NCI-H748 treated with DMSO at 0.1 percent for 48 hours (cell line): ENCODE measurements at places on chromosomes 2 and 18.

GRCh38 chr2:120313695-120314615 lies 32.0 kb upstream of the INHBB start:
- DNase-seq, result no peak

DNA sequence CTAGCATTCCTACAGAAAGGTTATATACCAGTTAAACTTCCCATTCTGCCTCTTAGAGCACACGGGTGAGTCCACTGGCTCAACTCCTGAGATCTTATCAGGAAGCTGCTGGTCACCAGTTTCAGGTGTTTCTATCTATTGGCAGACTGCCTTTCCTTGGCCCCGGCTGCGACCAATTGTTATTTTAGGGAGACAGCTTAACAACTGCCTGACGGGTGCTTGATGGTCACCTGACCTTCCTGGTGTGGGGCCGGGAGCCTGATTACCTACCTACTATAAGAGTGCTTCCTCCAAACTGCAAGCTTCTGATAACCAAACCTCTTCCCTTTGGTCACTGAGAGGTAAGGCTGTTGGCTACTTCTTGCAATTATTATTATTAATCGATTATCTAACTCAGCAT lies 122.1 kb upstream of the XIRP2 start:
- no peak for DNase-seq

DNA sequence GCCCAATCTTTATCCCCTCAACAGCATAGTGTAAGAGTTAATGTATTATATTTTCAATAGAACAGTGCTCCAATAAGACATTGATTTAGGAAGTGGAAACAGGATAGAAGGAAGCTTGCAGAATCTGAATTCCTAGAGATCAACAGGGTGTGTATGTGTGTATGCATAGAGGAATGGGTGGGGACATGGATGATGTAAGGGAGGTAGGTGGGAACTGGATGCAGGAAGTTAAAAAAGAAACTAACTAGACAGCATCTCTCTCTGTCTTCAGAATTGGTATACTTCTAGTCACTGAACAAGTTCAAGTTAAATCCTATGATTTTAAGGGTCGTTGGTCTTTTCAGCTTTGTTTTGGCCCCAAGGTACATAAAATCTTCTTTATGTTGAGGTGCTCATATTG lies 196.6 kb downstream of the PMAIP1 start:
- no peak for DNase-seq

DNA sequence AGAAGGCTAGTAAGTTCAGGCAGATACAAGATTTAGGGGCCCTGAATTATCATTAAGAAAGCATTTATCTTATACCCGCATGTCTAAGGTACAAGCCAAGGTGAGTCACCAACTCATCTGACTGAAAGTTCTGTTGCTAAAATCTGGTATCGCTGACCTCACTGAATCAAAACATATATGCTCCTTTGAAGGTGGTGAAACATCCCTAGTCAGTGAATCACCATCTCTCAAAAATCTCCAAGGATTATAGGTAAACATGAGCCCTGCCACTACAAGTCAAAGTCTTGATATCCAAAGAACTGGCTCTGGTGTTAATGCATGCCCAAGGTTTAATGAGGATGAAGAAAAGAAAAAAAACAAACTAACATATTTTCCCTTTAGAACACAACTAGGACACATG lies 43.5 kb downstream of the IRS1 start:
- DNase-seq, result no peak

DNA sequence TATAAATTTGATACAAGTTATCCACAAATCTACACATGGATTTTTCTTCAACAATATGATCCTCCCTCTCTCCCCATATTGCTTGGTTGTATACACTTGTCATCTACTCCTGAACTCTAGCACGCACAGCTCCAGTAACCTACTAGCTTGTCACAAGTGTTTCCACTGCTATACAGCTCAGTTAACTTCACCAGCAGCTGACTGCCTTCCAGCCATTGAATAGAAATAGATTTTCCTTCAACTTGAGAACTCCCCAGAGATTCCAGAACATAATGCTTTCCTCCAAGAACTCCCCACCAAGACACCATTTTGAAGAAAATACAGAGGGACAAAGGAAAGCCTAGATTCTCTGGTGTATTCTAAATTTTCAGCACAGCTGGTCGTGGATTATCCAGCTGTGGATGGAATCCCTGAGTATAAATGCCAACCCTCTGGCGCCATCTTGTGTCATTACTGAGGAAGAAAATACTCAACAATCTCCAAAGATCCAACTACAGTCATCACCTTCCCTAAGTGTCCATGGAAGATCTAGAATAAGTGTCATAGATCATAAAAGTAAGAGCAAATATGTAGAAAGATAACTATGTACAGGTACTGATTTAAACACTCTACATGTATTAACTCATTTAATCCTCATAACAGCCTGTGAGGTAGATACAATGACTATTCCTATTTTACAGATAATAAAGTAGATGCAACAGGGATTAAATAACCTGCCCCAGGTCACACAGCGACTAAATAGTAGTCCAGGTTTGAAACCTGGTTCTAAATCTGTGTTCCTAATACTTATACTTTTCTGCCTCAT lies 156.7 kb downstream of the ARHGAP28 start:
- DNase-seq, result peak; percentile 71

- DNase-seq, result no peak
Measured at GRCh38 chr18:75507636-75508035, 80.1 kb upstream of the SMIM21 start.

DNA sequence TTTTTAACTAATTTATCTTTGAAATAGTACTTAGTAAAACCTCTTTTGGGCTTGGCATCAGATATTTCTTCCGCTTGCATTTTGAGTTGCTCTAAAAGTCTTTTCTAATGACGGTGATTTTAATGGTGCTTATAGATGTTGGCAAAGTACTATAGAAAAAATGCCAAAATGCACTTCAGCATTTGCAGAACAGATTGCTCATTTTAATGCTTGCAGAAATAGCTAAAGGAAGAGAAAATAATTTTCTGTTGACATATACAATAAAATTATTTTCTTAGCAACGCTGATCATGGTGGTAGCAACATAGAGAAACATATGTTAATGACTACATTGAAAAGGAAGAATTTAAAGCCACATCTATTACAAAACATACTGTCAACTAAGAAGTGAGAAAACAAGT lies 170.7 kb downstream of the STK39 start:
- no peak for DNase-seq

- DNase-seq, result no peak
Measured at GRCh38 chr18:38751898-38752297, 1186.3 kb upstream of the CELF4 start.

DNA sequence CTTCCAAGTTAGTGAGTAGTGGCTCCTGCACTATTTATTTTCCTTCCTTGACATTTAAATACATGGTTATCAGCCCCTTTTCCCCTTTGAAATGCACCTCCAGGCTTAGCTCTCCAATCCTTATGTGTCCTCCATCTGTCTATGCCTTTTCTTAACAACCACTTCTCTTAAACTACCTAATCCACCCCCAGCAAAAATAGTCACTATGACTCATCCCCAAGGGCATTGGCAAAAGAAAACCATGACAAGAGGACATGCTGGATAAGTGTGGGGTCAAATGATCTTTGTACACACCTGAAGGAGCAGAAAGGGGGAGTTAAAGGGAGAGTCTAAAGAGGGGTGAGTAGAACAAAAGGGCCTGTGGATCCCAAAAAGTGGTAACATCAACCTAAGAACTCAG lies 127.2 kb downstream of the ANKRD44 start:
- DNase-seq, result no peak

DNA sequence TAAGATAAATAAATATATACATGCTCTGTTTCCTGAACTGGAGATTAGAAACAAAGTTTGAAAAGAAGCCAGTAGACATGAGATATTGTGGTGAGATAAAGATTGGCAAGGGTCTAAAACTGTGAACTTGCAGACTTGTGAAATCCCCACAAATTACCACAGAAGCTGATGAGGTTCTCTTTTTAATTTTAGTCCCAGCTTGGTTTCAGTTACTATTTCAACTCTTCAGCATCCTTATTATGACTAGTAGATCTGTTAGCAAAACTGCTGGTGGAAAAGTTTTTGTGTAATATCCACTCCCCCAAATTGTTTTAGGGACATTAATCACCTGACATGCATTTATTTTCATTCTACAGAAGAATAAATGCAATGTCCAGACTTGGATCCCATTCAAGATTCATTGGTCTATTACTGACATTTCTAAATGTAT lies 20.8 kb downstream of the RASGRP3 start:
- no peak for DNase-seq

DNA sequence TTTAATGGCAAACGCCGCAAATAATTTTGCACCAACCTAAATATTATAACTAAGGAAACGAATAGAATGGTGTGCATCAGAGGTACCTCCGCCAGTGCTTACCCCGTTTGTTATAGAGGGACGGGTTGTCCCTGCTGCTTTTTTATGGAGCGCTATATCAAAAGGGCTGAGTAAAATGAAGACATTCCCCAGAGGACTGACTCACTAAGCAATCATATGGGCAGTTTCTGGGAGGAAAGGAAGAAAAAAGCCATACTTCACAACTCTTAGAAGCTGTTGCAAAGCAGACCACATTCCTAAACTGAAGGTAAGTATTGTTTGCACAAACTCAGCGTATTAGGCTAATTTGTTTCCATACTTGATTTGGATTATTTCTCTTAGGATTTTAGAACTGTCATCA lies 12.9 kb downstream of the ID2 start:
- DNase-seq, result no peak
